Left lobe of liver (tissue), 2 donors: ENCODE measurements at places on chromosomes 1 and 21. TPM values are rescaled to one million over a fixed set of nuclear protein-coding genes. Genes with fewer than 3 reads are reported as not detected.

GRCh38 chr1:3491291-3492246, 37.1 kb downstream of the ARHGEF16 start:
- peak; percentile 75 for DNase-seq

The C1QB gene
- total RNA-seq = 79.0 TPM

GRCh38 chr1:100607628-100608240, 69.8 kb downstream of the GPR88 start:
- DNase-seq = no peak

DNA sequence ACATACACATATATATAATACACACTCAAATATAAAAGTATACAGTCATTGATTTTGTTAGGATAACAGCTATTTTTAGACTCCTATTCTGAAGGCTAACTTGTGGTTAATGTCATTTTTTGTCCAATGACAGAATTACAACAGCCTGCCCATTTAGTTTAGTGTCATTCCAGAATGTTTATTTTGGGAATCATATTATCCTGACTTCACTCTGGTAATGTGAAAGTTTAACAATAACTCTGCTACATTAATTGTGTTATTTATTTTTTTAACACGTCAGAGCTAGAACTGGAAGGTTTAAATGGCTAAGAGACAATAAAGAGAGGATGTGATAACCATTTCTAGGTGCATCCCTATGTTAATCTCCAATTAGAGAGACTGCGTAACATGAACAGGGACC, 648.1 kb downstream of the USP25 start:
- DNase-seq = no peak

The ELF3 gene
- total RNA-seq = 16.2 TPM

DNA sequence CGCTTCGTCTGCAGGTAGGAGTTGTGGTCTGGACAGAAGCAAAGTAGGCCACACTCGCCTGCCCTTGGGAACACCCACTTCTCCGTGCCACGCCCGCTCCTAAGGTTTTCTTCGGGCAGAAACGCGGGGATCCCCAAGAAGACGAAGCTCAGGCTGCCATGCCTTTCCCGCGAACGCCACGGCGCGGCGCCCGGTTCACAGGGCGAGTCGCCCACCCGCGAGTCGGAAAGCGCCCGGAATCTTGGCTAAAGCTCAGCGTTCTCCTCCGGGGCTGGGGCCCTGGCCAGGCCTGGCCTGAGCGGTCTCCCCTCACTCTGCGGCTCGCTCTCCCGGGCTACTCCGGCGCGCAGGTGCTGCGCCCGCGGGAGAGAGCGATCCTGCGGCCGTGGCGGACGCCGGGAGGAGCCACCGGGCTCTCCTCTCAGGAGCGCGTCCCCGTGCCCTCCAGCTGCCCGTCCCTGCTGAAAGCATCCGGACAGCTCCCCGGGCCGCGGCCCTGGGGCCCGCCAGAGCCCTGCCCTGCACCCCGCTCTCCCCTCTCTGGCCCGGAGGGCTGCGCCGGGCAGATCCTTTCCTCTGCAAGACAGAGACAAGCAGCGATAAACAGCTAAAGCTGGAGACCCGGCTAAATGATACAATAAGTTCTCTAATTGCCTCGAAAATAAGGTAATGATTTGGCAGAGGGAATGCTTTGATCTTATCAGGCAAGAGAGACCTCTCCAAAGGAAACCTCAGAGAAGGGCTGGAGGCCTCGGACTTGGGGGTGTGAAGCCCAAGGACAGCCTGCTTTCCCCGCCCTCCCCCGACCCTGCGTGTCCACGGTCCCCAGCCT, 6.7 kb upstream of the WNT2B start:
- DNase-seq = peak; percentile 62

GRCh38 chr21:17554679-17555465, 42.0 kb downstream of the CXADR start:
- no peak for DNase-seq

GRCh38 chr1:196372896-196373536, 235.2 kb downstream of the KCNT2 start:
- DNase-seq = no peak

GRCh38 chr1:3036447-3037280, 15.4 kb downstream of the ACTRT2 start:
- DNase-seq = no peak

The PTGS2 gene
- 0.48 TPM for total RNA-seq

DNA sequence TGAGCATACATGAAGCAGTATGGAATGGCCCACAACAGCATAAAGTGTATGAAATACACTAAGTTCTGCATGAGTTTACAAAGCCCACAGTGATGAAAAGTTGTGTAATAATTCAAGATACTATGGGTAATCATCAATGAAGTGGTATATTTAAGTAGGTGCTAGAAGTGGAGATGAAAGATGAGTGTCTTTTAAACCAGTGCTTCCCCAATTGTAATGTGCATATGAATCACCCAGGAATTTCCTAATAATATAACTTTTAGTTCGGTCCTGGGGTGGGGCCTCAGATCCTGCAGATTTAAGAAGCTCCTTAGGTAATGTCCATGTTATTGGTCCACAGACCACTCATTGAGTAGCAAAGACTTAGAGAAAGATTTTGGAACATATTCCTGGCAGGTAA, 184.9 kb downstream of the DUSP10 start:
- DNase-seq = no peak

DNA sequence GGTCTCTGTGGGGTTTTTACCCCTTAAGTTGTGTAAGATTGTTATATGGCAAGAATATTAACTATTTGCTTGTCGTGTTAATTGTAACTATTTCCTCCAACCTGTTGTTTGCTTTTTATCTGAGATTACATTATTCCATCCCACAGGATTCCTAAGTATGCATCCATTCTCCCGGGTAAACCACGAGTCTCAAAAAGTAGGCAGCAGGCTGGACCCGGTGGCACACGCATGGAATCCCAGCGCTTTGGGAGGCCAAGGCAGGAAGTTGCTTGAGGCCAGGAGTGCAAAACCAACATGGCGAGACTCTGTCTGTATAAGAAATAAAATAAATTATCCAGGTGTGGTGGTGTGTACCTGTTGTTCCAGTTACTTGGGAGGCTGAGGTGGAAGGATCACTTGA, 12.6 kb upstream of the RSPO1 start:
- DNase-seq = no peak

GRCh38 chr1:221002601-221003000, 123.4 kb downstream of the HLX start:
- DNase-seq = no peak

- DNase-seq = no peak
Measured at GRCh38 chr1:95095833-95096217, 21.3 kb upstream of the TLCD4 start.

DNA sequence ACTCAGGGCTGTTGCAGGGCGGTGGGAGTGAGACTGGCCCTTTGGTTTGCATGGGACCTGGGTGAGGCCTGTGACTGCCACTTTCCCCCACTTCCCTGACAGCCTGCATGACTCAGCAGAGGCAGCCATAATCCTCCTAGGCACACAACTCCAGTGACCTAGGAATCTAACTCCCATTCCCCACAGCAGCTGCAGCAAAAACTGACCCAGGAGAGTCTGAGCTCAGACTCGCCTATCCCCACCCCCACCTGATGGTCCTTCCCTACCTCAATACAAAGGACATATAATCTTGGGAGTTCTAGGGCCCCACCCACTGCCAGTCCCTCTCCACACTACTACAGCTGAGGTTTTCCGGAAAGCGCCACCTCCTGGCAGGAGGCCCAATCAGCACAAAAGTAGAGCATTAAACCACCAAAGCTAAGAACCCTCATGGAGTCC, 26.7 kb downstream of the NDC1 start:
- DNase-seq = no peak

- DNase-seq = no peak
Measured at GRCh38 chr1:55426619-55427018, 211.5 kb upstream of the USP24 start.

GRCh38 chr21:32884062-32884461, 112.5 kb upstream of the PAXBP1 start:
- no peak for DNase-seq

- no peak for DNase-seq
Measured at GRCh38 chr1:241932845-241933244, 24.7 kb upstream of the BECN2 start.

DNA sequence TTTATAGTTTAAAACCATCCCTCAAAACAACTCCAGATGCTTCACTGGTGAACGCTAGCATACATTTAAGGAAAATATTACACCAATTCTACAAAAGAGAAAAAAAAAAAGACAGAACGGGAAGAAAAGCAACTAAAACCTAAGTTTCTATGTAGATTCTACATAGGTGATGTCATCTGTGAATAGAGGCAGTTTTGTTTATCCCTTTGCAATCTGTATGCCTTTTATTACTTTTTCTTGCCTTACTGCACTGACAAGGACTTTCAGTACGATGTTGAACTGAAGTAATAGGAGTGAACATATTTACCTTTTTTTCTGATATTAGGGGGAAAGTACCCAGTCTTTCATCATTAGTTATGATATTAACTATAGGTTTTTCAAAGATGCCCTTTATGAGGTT, 101.7 kb upstream of the HAO2 start:
- no peak for DNase-seq

The AMIGO1 gene
- 3.5 TPM for total RNA-seq

DNA sequence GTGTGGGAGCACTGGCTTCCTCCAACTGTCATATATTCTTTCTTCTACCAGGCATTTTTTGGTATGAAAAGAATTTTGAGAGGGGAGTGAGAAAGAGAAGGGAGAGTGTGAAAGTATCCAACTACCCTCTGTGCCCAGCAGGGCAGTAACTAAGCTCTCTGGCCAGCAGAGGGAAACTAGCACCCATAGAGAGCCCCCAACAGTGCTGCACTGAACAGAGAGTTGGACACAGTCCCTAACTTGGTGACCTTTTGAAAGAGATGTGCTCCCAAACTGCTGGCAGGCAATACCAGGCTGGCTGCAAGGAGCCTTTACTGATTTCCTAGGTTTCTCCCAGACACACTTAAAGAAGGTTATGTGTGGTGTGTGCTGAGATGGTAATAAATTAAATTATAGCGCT, 118.8 kb upstream of the PBX1 start:
- no peak for DNase-seq

DNA sequence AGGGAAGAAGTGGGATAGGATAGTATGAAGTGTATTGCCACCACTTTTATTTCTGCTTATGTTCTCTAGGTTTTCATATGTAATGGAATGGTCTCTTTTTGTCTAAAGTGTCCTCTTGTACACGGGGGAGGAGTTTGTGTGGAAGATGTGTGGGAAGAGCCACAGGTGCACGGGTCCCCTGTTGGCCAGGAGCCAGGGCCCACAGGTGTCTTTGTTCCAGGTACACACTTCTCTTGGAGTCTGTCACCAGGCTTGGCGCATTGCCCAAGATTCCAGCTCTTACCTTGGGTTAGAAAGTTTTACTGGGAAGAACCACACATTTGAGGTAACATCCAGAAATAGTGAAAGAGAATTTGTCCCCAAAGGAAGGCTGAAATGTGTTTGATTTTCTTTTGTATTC, 10.5 kb downstream of the TENT5C start:
- DNase-seq = peak; percentile 46

DNA sequence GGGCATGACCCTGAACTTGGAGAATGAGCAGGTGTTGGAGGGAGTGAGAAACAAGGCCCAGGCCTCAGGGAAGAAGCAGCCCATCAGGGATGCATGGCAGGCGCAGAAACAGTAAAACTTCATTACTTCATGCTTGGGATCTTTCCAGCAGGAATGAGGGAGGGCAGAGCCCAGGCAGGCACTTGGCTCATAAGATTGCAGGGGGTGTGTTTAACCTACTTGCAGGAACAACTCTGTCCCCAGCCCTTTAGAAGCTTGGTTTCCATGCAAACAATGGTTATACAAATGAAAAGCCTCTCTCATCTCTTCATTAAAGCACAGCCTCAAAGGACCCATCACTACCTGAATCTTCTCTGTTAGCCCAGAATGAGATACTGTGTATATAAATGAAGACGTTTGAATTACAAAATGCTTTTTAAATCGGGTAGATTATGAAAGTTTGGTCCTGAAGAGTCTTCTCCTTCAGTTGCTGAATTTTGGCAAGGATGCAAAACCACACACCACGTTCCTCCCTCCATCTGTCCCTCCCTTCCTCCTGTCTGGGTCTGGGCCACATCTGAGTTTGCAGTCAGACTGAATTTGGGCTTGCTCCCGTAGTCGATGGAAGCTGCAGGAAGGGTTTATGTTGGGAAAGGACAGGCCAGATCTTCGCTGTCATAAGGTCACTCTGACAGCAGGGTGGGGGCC, 154.4 kb upstream of the KLHDC7A start:
- no peak for DNase-seq
